Fibroblast of lung (primary cell): ENCODE measurements at places on chromosomes 16 and 17. TPM values are rescaled to one million over a fixed set of nuclear protein-coding genes. Genes with fewer than 3 reads are reported as not detected.

HSF5 gene
- under 0.01 TPM in 2 replicates for total RNA-seq

WFDC1 gene
- 3.1 and 34.0 TPM in 2 replicates for total RNA-seq

TEX19 gene
- total RNA-seq = 0.17 TPM in 1 of 2 replicates, not detected in the other

RTN4RL1 gene
- total RNA-seq = 0.51 and 0.83 TPM in 2 replicates

PLK1 gene
- 0.77 and 6.3 TPM in 2 replicates for total RNA-seq

ALOX12B gene
- total RNA-seq = not detected in 2 replicates

CCDC78 gene
- total RNA-seq = 1.0 and 1.8 TPM in 2 replicates

HOXB2 gene
- 9.2 and 12.2 TPM in 2 replicates for total RNA-seq

SERPINF2 gene
- under 0.01 and 0.17 TPM in 2 replicates for total RNA-seq

KRT32 gene
- under 0.01 TPM in 2 replicates for total RNA-seq

- peak; percentile 35 for DNase-seq
Measured at GRCh38 chr16:75301804-75302203, 50.4 kb upstream of the BCAR1 start.

GRCh38 chr16:11064851-11065250 is 120.5 kb downstream of the CLEC16A start:
- no peak for DNase-seq

GRCh38 chr16:53991754-53992378 is 287.9 kb downstream of the FTO start:
- peak; percentile 84 for DNase-seq

- DNase-seq = no peak
Measured at GRCh38 chr17:77546772-77547241, 406.0 kb downstream of the SEC14L1 start.

- no peak for DNase-seq
Measured at GRCh38 chr17:80717720-80718083, 173.1 kb downstream of the RPTOR start.

DNA sequence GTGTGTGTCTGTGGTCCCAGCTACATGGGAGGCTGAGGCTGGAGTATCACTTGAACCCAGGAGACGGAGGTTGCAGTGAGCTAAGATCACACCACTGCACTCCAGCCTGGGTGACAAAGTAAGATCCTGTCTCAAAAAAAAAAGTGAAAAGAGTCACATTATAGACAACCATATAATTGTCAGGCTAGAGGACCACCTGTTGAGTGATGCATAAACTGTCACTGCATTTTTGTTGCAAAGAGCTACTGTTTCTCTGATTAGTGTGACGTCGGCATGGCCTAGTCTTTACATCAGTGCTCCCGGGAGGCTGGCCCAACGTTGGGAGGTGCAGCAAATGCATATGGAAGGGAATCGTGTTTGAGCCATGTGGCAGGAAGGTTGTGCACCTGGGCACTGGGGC is 50.2 kb downstream of the CLEC16A start:
- DNase-seq = no peak

GRCh38 chr16:75111514-75111940 is 5.1 kb downstream of the LDHD start:
- no peak for DNase-seq

- peak; percentile 60 for DNase-seq
Measured at GRCh38 chr16:2223942-2224486, 623 bp downstream of the E4F1 start.

DNA sequence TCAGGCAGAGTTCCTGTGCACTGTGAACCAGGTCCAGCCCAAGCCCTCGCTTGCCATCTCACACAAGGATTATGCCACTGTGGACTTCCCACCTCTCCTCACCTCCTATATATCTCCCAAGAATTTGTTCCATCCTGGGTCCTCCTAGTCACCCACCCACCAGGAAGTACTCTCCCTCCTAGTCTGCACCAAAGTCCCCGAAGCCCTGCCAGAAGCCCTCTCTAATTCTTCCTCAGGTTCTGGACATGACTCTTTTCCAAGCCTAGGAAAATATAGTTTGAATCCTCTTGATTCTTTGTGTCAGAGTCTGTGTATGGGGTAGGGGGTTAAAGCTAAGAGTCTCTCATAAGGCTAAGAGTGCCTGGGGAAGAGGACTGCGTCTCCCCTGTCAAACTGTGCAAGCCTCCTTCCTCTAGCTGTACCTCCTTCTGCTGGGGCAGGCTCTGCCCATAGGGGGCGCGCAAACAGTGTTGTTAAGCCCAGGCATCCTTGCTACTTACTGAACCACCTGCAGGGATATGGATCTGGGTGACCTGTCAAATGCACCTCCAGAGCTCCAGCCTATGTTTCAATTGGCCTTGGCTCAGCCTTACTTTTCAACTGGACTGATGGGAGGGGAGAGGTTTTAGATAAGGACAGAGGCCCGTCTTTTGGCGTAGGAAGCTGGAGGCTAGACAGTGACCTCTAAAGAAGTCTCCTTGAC is 16.6 kb upstream of the DLX4 start:
- DNase-seq = peak; percentile 54

DNA sequence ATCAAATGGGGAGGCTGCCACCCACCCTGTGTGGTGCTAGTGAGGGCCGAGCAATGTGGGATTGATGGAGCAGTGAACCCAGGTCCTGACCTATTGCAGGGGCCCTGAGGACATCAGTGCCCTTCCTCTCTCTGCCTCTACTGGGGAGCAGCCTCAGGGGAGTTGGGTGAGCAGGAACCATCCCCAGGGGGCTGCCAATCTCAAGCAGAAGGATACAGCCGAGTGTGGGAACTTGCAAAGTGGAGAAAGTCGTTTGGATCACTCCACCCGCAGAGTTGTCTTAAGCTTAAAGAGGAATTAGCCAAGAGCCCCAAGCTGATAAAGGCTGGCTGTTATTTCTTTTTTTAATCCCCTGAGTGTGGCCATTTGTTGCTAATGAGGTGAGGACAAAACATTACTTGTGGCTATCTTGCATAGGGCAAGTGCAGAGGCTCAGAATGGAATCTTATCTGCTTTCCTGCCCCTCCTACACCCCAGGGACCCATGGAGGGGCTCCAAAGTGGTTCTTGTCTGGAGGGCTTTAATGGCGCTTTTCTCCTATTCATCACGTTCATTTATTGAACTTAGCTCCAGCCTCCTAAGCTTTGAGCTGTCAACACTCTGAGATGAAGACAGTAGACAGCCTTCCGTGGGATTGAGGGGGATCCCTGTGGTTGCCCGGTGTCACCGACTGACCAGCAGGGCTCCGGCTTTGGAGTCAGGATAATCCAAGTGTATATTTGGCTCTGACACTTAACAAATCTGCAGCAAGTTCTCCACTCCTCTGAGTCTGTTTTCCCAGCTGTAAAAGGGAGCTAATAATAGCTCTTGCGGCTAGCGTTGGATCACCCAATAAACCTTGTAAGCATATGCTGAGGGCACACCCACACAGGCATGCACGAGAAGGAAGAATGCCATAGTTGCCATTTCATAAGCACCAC is 45.1 kb downstream of the MYH11 start:
- peak; percentile 94 for DNase-seq

DNA sequence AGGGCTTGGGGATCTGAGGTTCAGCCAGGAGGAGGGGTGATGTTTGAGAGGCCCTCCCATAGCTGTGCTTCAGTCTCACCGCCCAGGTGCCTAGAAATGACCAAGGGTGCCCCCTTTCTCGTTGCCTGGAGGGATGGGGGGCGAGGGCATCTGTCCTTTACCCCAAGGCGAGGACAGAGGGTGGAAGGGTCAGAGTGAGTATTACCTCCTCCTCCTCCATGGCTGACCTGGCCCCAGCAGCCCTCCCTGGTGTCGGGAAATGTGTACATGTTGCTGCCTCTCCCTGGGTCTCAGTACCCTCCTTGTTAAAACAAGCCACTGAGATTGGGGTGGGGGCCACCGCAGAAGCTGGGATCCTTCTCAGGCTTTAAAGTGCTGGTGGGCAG is 2.4 kb downstream of the NECAB2 start:
- no peak for DNase-seq

DNA sequence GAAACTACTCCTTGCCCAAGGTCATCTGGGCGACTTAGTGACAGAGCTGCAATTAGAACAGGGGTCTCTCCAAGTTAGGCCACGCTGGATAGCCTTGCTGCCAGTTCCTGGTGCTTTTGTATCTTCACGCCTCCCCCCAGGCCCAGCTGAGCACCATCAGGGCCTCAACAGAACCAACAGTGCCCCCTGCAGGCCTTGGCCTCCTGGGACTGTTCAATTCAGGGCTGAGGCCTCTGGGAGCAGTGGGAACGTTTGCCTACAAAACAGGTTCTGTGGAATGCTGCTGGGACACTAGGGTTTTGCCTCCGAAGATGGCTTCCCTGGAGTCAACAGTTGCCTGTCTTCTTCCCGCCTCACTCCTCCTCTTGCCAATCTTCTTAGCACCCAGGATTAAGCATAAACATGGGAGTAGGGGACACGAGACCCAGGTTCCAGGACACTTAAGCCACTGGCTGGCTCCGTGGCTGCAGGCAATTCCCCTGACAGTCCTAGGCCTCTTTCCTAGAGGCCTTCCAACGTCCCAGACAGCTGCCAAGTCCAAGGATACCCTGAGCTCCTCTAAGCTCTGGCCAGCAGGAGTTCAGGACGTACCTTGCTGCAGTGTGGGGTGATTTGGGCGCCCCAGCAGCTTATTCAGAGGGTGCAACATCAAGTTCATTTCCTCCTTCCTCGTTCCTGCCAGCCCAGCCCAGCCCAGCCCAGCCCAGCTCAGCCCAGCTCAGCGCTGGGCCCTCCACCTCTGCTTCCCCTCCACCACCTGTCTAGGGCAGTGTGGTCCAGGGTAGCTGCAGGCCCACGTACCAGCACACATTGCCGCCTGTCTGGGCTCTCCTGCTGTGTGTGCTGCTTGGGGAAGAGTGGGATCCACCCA is 246.6 kb upstream of the RPL38 start:
- peak; percentile 28 for DNase-seq

DNA sequence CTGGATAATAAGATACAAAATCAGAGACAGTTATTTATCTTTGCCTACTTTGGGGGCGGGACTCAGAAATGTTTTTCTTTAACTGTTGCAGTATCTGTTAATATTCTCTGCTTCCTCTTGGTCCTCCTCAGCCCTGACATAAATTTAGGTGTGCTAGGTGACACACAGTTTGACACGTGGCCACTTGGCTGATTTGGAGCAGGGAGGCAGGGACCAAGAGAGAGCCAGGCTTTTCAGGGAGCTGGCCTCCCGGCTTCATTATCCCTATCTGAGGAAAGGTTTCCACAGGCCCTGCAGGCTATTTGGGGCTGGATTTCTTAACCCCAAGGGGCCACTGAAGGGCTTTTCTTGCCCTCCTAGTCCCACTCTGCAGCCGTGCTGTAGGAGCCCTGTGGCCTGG is 20.1 kb upstream of the NAT9 start:
- DNase-seq = no peak

- no peak for DNase-seq
Measured at GRCh38 chr17:63916566-63917185, 2.0 kb downstream of the GH1 start.

GRCh38 chr16:68848786-68849185 is 5.5 kb downstream of the TANGO6 start:
- DNase-seq = no peak

DNA sequence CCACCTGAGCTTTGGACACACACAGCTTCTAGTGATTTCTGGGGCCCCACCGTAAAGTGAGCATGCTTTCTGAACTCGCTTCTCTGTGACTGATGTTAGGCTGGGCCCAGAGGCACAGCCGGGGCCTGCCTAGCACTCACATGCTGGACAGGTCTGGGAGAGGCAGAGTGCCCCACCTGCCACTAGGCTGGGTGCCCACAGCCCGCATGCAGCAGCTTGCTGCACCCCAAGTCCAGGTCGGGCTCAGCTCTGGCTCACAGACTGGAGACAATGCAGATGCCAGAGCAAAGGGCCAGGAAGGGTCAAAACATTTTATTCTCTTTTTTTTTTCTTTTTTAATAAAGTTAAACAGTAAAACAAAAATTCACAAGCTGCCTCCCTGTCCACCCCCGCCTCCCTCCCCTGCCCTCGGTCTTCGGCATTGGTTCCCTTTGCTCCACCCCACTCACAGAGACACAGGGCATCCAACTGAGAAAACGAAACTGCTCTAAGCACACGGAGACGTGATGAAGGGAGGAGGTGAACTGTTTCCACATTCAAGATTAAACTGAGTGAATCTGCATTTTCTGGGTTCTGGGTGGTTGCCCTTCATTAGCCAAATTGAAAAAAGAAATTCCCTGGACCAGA is 9.7 kb downstream of the CNP start:
- DNase-seq = no peak

DNA sequence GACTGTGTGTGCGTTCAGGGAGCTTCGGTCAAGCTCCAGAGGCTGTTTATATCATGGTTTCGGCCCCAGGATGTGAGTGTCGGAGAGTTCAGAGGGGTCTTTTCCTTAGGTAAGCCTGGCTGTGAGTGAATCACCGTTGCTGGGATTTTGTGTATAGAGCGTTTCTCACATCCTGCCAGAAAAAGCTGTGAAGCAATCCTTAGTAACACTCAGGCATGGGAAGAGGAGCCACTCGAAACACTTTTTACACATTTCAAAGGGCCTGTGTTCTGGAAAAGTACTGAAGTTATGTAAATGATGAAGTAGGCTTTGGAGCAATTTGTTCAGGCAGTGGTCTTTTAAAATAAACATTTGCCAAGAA is 662 bp downstream of the PGS1 start:
- peak; percentile 83 for DNase-seq

GRCh38 chr17:41417127-41417526 is 7.3 kb downstream of the KRT37 start:
- DNase-seq = no peak

- DNase-seq = no peak
Measured at GRCh38 chr17:63983320-63983719, 10.6 kb upstream of the SCN4A start.

DNA sequence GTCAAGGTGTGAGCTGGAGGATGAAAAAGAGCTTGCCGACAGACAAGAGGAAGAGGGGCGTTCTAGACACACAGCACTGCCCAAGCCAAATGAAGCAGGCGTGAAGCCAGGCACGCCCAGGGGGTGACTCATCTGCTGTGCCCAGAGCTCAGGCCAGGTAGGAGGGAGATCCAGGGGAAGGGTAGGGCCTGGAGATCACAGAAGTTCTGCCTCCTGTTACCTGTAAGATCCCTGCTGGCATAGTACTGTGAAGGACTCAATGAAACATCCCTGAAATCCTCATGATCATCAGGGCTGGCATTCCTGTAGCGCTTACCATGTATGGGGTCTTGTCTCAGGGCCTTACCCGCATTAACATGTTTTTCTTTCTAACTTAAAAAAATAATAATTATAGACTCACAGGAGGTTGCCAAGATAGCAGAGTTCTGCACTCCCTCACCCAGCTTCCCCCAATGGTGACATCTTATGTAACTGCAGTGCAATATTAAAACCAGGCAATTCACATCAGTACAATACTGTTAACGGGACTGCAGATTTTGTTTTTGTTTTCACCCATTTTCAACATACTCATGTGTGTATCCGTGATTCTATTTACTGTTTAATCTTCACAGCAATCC is 158.6 kb downstream of the XYLT1 start:
- DNase-seq = no peak

- peak; percentile 40 for DNase-seq
Measured at GRCh38 chr17:66087073-66087472, 104.9 kb downstream of the CEP112 start.

DNA sequence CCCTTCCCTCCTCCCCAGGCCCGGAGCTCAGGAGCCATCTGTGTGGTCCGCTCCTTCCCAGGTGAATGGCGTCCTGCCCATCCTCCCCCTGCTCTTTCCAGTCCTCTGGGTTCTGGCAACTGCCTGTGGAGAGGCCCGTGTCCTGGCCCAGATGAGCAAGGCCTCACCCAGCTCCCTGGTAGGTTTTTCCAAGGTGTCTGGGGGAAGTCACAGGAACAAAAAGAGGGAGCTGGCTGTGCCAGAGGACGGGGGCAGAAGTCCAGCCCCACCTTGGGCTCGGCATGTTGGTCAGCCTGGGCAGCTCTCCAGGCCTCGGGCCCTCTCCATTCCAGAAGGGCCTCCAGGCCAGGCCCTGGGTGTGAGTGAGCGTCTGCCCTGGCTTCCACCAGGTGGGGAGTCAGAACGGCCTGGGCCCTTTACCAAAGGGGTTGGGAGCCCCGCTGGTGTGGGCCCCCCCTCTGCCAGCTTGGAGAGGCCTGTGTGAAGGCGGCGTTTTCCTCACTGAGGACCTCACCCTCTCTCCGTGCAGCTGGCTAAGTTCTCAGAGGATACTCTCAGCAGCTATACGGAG is 25.1 kb downstream of the CASKIN2 start:
- DNase-seq = peak; percentile 21
